ACHN (cell line): ENCODE measurements at places on chromosomes 3 and 15.

GRCh38 chr3:113602836-113603235 is 70.5 kb downstream of the SIDT1 start:
- no peak for DNase-seq

DNA sequence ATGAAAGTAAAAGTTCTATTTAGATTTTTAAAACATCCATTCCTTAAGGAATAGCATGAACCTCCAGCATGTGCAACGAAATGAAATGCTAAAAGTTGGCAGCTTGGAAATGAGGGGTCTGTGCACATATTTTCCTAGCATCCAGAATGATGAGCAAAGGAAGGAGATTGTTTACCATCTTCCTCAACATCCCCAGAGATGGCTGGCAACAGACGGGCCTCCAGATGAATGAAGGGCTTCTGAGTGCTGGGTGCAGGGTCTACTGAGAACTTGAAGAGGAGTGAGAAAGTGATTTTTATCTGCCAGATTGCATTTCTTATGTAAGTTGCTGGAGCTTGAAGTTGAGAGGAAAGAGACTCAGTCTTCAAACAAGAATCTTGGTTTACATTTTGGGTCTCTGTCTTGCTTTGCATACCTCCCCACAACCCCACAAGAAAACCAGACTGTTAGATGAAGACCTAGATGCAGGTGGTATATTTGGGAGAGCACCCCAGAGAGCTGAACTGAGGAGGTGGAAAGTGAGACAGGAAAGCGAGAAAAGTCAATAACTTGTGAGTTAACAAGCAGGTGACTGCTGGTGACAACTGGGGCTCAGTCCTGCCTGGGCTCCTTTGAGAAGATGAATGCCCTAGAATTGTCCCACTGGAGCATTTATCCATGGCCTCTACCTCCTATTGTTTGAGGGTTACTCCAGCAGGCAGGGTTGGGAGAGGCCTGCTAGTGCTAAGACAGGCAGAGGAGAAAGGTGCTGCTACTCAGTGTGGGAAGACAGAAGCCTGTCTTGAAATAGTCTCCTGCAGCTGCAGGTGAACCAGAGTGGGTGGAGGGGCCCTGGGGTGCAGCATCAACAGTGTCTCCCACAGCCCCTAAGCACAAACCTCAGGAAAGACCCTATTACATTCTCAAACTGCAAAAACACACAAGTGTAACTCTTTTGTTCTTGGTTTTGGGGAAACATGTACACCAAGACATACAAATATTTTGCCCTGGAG is 10.5 kb upstream of the CCK start:
- DNase-seq, result no peak

DNA sequence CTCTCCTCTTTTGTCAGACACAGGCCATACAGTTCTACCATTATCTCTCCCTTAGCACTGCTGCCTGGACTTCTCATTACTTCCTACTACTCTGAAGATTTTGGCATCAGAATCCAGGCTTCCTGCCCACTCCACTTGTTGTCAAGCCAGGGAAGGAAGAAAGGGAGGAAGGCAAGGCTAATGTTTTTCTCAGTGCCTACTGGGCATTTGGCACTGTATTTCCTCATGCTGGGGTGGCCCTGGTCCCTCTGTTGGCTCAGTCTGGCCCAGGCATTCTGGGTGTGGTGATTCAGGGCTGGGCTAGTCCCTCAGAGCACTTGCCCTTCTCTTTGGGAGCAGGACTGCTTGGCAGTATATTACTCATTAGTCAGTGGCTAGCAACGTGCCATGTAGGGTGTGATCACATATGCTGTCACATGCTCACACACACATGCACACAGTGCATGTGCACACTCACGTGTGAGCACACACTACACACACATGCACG is 52.9 kb downstream of the BSN start:
- no peak for DNase-seq

GRCh38 chr3:8662594-8662993 is 18.0 kb upstream of the SSUH2 start:
- DNase-seq, result no peak

- no peak for DNase-seq
These were observed 42.3 kb upstream of the LHFPL4 start for GRCh38 chr3:9595877-9596276.
